Activated T-cell treated with anti-CD3 and anti-CD28 coated beads for 24 hours (primary cell): ENCODE measurements at places on chromosomes 6 and 20.
A peak's percentile ranks its signal among the peaks of the same experiment; 100 is the strongest.

- DNase-seq = no peak
Observed at GRCh38 chr20:34703424-34704176, 544 bp upstream of the TP53INP2 start.

- no peak for DNase-seq
Observed at GRCh38 chr6:15522856-15523529, 139.8 kb downstream of the DTNBP1 start.

DNA sequence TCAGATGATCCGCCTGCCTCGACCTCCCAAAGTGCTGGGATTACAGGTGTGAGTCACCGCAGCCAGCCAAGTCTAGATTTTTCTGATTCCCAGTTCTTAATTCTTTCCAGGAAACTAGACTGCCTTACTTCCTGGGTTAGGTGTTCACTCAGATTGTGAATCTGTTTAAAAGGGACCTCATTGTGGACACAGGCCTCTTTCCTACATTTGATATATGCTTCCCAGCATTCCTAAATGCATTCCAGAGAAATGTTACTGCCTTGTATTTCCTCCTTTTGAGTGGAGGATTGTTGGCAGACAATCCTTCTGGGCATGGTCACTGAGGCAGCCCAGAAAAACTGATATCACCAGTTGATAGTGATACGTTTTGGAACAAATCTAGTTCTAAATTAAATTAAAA lies 15.7 kb downstream of the TMEM181 start:
- no peak for DNase-seq

DNA sequence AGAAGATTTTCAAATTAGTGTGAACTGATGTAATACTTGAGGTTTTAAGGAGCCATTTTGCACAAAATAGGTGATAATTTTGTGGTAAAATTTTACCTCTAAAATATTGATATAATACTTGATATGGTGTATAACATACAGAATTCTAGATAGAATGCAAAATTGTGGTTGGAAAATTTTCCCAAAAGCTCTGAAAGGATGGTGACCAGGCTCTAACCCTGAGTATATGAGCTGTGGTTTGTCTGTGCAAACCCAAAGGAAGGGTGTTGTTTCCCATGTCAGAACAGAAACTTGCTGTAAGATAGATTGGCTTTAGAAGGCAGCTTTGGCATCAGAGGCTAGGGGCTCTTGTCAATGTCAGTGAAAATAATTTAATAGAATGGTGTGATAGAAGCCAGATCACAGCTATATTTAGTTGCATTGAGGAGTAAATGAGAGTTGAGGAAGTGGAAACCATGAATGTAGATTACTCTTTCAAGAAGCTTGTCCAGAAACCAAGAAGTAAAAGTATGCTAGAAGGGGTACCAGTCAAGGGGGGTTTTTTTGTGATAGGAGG lies 257.7 kb downstream of the FARS2 start:
- peak; percentile 7 for DNase-seq

DNA sequence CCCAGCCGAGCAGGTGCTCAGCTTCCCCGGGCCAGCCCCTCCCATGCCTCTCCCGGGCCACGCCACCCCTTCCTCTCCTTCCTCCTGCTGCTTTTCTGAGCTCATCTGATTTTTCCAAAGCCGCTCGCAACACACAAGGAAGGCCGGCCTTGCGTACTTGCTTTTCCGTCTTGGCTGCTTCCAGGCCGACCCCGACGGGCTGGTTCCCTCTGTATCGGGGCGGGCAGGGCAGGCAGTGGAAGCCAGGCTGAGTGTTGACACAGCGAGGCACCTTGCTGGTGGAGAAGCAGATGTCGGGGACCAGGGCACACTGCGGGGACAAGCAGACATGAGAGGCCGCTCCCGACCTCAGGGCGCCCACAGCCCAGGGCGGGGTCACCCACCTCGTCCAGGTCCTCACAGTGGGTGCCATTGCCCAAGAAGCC lies 21.1 kb downstream of the THBS2 start:
- no peak for DNase-seq
